T47D (cell line): ENCODE measurements at places on chromosomes 6 and 20.

- DNase-seq = peak; percentile 54
Observed at GRCh38 chr6:89644864-89645263, 6.3 kb upstream of the LYRM2 start.

GRCh38 chr20:54088430-54088829 lies 18.0 kb upstream of the BCAS1 start:
- DNase-seq = no peak

GRCh38 chr20:51529081-51529681 lies 13.3 kb downstream of the NFATC2 start:
- no peak for DNase-seq

- DNase-seq = no peak
Observed at GRCh38 chr6:140032189-140032588, 657.7 kb upstream of the CITED2 start.

- peak; percentile 27 for DNase-seq
Observed at GRCh38 chr6:74410630-74411029, 714.6 kb downstream of the CD109 start.

DNA sequence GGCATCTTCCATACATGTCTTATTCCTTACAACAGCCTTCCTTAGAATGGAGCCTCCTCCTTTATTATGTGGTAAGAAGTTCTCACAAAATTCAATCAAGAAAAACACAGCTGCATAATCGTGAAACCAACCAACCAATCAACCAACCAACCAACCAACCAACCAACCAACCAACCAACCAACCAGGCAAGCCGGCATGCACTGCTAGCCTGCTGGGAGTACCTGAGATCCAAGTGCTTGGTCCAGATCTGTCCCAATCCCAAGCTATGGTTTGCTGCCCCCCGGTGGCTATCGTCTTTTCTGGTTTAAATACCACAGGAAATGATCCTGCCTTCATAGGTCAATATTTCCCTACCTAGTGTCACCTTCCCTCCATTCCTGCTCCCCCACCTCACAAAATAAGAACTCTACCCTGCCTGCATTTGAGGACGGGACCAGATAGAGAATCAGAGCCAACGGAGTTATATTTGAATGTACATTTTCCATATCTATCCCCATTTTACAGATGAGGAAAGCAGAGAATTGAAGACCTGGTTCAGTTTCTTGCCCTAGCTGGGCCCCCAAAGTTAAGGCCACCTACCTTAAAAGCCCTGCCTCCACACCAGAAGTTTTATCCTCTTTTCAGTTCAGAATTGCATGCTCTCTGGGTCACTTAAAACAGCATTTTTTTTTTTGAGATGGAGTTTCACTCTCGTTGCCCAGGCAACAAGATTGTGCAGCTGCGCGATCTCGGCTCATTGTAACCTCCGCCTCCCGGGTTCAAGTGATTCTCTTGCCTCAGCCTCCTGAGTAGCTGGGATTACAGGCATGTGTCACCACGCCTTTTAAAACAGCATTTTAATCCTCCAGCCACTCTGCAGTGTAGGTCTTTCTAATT lies 27.1 kb downstream of the RAB44 start:
- DNase-seq = peak; percentile 86

DNA sequence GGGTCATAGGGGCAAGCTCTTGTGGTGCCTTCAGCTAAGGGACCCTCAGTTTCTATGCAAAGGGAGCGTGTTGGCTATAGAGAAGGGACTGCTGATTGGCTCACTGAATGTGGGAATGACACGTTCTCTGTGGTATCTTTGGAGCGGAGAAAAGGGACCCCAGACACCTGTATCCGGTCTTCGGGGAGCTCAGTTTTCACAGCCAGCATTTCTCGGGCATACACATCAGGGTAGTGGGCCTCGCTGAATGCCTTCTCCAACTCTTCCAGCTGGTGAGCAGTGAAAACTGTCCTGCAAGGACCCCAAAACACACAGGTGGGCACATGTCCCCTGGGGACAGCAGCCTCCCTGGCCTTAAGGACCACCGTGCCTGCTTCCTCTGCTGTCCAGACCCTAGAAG lies 3.3 kb downstream of the VSX1 start:
- no peak for DNase-seq

DNA sequence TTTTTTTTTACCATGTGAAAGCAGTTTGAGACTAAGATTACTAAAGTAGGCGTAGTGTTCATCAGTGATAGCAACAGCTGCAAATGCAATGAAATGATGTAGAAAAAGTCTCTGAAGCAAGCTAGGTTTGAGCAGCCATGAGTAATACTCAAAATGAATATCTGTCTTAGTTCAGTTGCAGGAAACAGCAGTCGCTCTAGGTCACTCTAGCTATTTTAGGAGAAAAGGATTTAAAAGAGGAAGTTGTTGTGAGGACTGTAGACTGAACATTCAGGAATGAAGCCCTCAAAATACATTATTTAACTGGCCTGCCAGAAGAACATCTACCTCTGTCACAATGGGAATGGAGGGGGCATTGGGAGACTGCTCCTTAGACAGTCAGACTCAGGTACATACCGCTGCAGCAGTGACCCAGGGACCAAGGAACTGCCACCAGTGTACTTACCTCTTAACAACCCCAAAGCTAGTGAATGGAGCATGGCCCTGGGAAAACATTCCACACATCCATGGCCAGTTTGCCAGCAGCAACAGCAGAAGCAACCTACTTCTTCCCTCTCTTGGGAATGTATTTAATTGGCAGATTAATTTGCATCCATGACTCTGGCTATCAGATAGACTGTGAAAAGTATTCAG lies 243.0 kb upstream of the KHDRBS2 start:
- no peak for DNase-seq

DNA sequence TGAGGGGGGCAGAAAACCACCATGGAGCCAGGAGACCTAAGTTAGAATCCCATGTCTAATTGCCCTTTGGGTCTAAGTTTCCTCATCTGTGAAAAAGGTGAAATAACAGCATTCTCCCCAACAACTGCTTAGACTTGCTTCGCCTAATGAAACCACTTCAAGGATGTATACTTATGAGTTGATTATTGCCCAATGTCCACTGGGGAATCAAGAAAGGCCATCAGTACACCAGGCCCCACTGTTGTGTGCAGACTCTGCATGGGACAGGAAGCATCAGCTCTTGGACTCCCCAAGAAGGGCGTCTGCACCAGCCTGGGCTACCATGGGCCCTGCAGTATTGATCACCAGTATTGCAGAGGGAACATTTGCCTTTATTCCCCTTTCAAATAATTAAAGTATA lies 189.6 kb downstream of the MAFB start:
- no peak for DNase-seq

DNA sequence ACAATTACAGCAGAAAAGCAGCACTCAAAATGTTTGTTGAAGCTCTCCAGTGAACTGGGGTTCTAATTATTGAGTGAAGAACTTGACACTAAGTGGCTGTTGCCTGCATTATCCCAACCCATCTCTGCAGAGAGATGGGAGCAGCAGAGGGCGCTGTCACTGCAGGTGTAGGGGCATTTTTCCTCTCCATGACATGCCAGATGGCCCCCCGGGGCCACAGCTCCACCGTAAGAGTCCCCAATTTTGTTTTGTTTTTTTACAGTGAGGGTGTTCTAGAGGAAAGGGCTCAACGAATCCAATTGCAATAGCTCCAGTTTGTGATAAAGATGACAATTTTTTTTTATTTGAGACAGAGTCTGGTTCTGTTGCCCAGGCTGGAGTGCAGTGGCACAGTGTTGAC lies 1.9 kb upstream of the FUCA2 start:
- peak; percentile 43 for DNase-seq

- DNase-seq = no peak
Observed at GRCh38 chr6:121880831-121881230, 445.4 kb downstream of the GJA1 start.

GRCh38 chr6:3962291-3963280 lies 113.4 kb downstream of the FAM50B start:
- DNase-seq = no peak

DNA sequence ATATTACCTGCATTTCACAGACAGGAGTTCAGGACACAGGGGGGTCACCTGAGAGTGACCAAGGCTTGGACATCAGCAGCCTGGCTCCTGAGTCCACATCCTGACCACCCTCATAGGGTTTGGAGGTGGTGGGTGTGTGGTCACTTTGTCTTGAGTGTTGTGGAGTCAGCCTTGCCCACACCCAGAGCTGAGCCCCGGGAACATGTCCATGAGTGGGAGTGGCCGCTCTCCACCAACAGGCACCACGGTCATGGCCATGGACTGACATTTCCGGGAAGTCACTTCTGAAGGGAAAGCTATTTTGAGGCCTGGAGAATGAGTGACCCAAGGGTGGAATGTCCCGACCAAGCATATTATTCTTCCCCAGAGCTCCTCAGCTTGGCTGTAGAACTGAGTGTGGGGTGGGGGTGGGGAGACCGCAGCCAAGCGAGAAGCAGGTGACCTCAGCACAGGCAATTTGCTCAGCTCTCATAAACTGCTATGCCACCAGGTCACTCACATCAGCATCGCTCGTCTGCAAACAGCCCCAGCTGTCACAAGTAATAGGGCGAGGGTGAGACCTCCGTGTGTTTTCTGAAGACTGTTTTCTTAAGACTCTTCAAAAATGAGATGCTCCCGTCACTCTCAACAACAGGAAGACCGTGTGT lies 348.6 kb upstream of the CDH4 start:
- DNase-seq = no peak

- no peak for DNase-seq
Observed at GRCh38 chr6:134948691-134949090, 1.2 kb downstream of the ALDH8A1 start.

- DNase-seq = no peak
Observed at GRCh38 chr6:91782802-91783201, 1195.9 kb upstream of the MAP3K7 start.

- no peak for DNase-seq
Observed at GRCh38 chr6:135162678-135163439, 18.2 kb upstream of the MYB start.

- DNase-seq = no peak
Observed at GRCh38 chr6:47196113-47196512, 113.6 kb downstream of the TNFRSF21 start.

- no peak for DNase-seq
Observed at GRCh38 chr6:129902681-129903080, 41.6 kb upstream of the TMEM244 start.

GRCh38 chr6:46788791-46789190 lies 4.4 kb upstream of the MEP1A start:
- DNase-seq = no peak

DNA sequence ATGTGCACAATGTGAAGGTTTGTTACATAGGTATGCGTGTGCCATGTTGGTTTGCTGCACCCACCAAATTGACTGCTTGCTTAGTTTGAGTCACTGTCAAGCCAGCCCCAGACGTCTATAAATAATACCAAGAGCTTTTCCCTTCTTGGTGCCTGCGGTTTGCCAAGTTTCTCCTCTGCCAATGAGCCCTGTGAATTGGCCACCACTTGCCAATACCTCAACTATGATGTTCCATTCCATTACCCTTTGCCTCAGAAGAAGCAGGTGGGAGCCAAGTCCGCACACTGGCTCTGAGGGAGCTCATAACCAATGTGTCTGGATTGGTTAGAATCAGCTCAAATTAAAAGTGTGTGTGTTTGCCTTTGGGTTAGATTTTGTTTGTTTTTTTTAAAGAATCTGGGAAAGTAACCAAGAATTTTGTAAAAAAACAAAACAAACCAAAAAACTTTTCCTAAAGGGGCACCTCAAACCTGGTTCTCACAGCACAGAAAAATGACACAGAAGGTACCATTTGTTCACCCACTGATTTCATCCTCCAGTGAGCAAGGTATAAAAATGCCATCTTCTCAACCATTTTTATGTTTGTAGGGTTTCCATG lies 244.7 kb upstream of the PRND start:
- no peak for DNase-seq

DNA sequence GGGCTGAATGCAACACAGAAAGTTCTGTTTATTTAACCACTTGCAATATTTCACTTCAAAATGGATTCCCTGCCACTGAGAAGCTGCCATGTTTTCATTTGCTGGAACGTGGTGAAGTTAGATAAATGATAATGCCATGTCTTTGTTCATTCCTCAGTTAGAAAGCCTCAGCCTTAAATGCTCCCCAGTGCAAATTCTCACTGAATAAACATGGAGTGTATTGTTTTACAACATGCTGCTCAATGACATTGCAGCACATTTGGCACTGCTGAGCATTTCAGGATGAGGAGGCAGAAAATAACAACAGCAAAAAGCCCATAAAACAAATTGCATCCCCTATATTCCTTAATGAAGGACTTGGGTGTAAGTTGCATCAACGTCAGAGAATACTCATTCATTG lies 913.8 kb upstream of the FLRT3 start:
- no peak for DNase-seq

DNA sequence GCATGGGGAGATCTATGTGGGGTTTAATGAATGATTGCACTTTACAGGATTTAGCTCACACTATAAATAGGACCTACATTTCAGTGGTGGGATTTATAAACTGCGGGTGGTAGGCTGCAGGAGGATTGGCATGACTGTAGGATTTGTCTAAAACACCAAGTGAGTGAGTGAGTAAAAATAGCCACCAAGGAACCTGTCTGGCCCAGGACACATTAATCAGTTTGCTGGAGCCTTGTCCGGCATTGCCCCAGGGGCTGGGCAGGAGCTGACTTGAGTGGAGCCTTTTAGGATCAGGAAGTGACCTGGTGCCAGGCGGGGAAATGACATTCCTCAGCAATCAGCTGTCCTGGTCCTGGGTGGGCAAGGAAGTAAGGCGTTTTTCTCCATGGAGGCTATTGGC lies 278.7 kb upstream of the PRND start:
- no peak for DNase-seq

- DNase-seq = no peak
Observed at GRCh38 chr6:126075335-126076071, 89.2 kb downstream of the TRMT11 start.

- DNase-seq = no peak
Observed at GRCh38 chr20:654417-654750, 1.4 kb upstream of the SRXN1 start.

- DNase-seq = peak; percentile 90
Observed at GRCh38 chr20:33663161-33664084, 1.3 kb downstream of the C20orf144 start.

GRCh38 chr6:159695984-159696383 lies 2.9 kb upstream of the SOD2 start:
- DNase-seq = no peak

DNA sequence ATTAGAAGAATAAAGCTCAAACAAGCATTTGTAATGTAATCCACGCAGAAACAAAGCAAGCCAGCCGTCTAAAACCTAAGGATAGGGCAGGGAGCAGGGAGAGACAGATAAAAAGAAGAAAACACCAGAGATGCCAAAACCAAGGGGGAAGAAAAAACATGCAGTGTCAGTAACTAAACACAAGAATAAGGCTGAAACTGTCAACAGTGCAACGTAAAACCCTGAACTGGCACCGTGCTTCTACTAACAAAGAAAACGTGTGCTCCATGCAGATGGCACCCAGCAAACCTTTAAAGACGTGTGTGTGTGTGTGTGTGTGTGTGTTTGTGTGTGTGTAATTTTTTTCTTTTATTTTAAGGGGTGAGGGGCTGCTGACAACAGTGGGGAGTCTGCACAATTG lies 88.4 kb upstream of the TAB2 start:
- DNase-seq = no peak
